ENCODE measurements at places on chromosomes 4 and X. TPM values are rescaled to one million over a fixed set of nuclear protein-coding genes. Genes with fewer than 3 reads are reported as not detected.
A peak's percentile ranks its signal among the peaks of the same experiment; 100 is the strongest.

- DNase-seq = no peak
Measured at GRCh38 chr4:155008389-155008788, 200.0 kb upstream of the NPY2R start.

- DNase-seq = no peak
Measured at GRCh38 chr4:1767061-1767769, 25.9 kb upstream of the FGFR3 start.

- no peak for DNase-seq
Measured at GRCh38 chrX:9953396-9953795, 13.8 kb upstream of the CLDN34 start.

The MAP3K15 gene
- total RNA-seq = under 0.01 TPM

- DNase-seq = no peak
Measured at GRCh38 chr4:11051181-11051580, 366.6 kb upstream of the CLNK start.

The GYPE gene
- total RNA-seq = 1.3 TPM

The ANK2 gene
- 95.1 TPM for total RNA-seq

DNA sequence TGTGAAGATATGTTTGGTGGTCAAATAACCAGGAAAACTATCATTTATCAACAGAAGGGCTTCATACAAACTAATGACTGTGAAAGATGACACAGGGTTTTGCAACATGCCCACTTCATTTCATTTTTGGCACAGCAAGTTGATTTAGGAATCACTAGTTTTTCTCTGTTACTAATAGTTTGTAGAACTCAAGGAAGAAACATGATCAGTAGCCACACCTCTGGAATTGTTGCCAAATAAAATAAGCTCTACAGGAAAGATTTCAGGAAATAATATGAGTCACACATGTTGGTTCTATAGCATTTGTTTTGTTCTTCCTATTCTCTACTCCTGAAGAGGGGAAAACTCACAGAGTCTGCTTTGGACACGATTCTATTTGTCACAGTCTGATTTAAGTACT, 255.4 kb downstream of the TLL1 start:
- peak; percentile 52 for DNase-seq

GRCh38 chr4:132502096-132502552, 647.0 kb upstream of the PCDH10 start:
- no peak for DNase-seq

- DNase-seq = no peak
Measured at GRCh38 chrX:115178473-115178872, 10.7 kb upstream of the RBMXL3 start.

The ARX gene
- total RNA-seq = not detected

DNA sequence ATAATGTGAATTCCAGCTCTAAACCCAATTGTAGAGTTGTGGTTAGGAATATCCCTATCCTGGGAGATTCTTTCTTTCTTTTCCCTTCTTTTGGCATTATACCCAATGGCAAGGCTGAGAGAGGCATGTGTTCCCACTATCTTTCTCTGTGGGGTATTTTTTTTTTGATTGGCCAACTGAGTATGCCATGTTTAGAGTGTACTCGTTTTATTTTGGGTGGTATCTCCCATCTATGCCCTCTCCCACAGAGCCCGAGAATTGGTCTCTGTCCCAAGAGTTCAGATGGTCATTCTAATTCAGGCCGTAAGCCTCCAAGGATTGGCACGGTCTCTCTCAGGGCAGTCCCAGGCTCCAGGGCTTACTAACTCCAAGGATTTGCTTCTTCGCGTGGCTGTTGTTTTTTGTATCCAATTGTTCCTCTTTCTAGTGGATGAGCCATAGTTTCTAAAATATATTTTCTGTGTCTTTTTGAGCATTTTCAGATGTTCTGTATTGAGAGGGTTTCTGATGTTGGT, 198.8 kb downstream of the SLC4A4 start:
- peak; percentile 37 for DNase-seq

The ADGRG2 gene
- under 0.01 TPM for total RNA-seq

DNA sequence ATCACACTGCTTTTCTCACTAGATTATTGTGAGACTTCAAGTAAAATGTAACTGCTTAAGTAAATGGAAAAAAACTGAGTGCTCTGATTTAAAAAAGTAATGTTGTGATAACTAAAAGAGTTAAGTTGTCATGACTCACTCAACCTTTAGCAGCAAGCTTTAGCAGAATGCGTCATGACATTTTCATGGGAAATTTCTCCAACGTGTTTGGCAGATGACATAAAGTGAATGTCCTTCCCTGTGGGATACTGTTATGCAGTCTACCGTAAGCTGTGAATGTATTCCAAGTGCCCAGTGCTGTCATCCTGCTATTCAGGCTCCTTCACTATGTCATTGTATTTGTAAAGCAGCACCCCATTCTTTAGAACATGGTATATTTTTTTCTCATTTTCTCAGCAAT, 136.2 kb downstream of the CPXCR1 start:
- DNase-seq = no peak

The CXorf49 gene
- total RNA-seq = not detected

- no peak for DNase-seq
Measured at GRCh38 chr4:6132716-6133115, 67.6 kb downstream of the JAKMIP1 start.

GRCh38 chr4:32268863-32269262, 1548.7 kb downstream of the PCDH7 start:
- peak; percentile 28 for DNase-seq

The IL2RG gene
- total RNA-seq = not detected

DNA sequence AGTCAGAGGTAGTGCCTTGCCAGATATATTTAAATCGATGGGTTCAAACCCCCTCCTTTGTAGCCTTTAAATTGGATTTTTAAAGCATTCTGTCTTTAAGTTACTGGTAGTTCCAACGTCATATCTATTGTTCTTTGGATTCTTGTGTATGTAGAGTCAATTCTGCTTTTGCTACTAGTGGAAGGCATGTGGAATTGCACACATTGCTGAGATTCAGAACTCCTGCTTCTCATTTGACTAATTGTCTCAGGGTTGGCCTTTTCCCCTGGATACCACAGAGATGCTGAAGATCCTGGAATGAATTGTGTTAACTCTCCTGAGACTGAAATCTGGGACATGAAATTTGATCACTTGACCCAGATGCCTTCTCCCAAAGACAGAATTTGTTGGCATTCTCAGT, 328.3 kb upstream of the RPS6KA3 start:
- DNase-seq = peak; percentile 34

The VEGFD gene
- 2.0 TPM for total RNA-seq

The NDUFA1 gene
- total RNA-seq = 80.4 TPM

GRCh38 chrX:51894697-51895336, 1.4 kb downstream of the MAGED1 start:
- DNase-seq = peak; percentile 42

The PPP1R3F gene
- 10.8 TPM for total RNA-seq

GRCh38 chrX:8981723-8982122, 52.2 kb downstream of the FAM9B start:
- no peak for DNase-seq

The HPRT1 gene
- 23.0 TPM for total RNA-seq

The DUSP21 gene
- total RNA-seq = not detected

The ANXA5 gene
- total RNA-seq = 481 TPM

- peak; percentile 65 for DNase-seq
Measured at GRCh38 chr4:40140196-40140595, 56.6 kb upstream of the RHOH start.

DNA sequence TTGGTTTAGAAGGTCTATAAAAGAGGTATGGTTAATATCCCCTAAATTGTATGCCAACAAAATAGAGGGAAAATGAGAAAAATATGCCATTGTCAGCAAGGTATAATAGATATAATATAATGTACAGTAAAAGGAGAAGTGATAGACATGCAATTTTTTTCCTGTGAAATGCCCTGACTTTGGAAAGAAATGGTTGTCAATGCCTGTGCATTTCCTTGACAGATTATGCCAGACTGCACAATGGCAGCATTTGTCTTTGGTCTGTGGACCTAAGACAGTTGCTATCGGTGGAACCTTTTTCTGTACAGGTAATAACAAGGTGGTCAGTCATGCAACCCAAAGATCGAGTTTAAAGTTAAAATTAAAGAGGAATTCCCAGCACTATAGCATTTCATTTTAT, 301.7 kb downstream of the CFAP299 start:
- DNase-seq = no peak

DNA sequence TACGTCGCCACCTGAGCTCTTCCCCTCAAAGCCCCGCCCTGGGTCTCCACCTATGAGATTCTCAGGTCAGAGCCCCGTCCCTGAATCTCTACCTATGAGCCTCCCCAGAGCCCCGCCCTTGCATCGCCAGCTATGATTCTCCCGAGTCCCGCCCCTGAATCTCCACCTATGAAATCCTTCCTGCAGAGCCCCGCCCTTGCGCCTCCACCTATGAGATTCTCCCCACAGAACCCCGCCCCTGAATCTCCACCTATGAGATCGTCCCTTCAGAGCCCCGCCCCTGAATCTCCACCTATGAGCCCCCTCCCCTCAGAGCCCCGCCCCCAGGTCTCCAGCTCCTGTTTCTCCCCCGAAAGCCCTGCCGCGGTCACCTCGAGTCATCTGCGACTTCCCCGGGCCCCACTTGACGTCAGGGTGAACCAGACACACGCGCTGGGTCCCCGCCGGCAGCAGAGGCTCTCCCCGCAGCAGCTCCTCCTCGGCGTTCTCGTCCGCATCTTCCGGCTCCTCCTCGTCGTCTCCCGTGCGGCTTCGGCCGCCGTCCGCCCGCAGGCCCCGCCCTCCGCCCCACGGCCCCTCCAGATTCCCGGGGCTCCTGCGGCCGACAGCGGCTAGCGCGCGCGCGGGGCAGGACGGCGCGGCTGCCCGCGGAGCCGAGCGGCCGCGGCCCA, 393 bp downstream of the GTPBP6 start:
- peak; percentile 97 for DNase-seq

DNA sequence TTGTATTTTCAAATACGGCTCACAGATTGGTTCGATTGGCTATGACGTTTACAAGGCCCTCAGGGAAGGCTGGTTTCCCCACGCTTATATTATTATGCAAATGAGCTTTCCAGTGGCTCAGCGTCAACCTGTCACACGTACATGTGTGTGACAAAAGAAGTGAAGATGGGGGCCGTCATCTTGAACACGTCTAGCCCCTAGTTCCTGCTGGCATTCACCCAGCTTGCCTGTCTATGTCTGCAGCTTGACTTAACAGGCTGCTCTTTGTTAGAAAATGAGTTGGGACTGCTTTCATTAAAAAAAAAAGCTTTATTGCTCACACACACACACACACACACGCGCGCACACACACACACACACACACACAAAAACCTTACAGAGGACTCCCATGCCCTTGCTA, 283.6 kb upstream of the CTSO start:
- DNase-seq = no peak

GRCh38 chr4:166657261-166657660, 577.0 kb downstream of the SPOCK3 start:
- no peak for DNase-seq

- no peak for DNase-seq
Measured at GRCh38 chrX:30483996-30484395, 93.6 kb downstream of the TASL start.

The TCP11X2 gene
- total RNA-seq = not detected

The SPP1 gene
- total RNA-seq = 0.26 TPM

The MAEA gene
- total RNA-seq = 37.2 TPM

The PABPC4L gene
- total RNA-seq = 0.77 TPM

The CDKL2 gene
- total RNA-seq = 2.3 TPM

The RAI2 gene
- total RNA-seq = 1.3 TPM

GRCh38 chr4:183287677-183288076, 32.4 kb downstream of the CLDN22 start:
- no peak for DNase-seq

DNA sequence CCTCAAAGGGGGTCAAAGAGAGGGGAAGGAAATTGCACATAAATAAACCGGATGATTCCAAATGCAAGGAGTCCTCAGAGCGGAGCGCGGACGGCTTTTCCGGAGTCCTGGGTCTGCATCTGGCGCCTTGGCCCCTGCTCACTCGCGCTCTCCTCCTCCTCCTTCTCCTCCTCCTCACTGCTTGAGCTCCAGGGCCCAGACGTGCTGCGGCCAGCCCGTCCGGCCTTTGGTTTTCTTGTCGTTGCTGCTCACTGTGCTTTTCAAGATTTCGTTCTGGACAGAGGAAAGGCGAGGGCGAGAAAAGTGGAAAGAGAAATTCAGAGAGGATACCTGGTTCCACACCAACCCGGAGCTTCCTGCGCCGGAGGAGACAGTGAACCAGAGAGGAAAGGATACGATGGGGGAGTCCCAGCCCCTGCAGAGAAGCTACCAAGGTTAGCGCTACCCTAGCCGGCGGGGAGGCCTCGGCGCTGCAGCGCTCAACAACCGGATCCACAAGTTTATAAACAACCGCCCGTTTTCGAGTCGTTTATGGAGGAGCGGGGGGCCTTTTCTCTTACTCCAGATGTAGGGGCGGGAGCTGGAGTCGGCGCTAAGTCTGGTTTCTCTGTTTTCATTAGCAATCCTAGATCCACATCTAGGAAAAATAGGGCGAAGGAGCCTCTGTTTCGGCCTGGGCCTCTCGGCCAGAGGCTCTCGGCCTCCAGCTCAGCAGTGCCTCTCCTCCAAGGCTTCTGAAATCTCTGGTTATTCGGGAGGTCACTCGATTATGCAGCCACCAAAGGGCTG, 2.7 kb downstream of the HAND2 start:
- DNase-seq = no peak

DNA sequence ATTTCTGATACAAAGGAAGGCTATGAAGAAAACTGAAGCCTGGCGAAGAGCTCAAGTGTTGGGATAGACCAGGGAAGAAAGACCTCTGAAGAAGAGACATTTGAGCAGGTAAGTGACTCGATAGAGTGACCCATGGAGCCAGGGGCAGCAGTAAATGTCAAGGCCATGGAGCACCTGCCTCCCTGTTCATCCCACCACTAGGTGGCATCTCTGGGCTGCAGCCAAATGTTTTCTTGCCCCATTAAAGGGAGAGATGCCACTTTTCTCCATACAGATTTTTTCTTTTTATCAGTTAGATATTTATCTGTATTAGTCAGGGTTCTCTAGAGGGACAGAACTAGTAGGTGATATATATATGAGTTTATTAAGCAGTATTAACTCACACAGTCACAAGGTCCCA, 4.9 kb upstream of the ZNF81 start:
- peak; percentile 20 for DNase-seq

The MGARP gene
- 12.3 TPM for total RNA-seq

The GAGE12H gene
- total RNA-seq = not detected

The NHSL2 gene
- total RNA-seq = 4.1 TPM

DNA sequence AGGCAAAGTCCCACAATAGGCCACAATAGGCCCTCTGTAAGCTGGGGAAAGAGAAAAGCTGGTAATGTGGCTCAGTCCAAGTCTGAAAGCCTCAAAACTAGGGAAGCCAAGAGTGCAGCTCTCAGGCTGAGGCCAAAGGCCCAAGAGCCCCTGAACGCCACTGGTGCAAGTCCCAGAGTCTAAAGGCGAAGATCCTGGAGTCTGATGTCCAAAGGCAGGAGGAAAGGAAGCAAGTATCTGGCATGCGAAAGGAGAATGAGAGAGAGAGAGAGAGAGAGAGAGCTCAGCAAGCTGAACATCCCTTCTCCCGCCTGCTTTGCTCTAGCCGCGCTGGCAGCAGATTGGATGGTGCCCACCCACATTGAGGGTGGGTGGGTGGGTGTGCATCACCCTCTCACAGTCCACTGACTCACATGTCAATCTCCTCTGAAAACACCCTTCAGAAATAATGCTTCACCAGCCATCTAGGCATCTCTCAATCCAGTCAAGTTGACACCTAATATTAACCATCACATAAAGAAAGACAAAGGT, 30.9 kb upstream of the ELF2 start:
- DNase-seq = no peak

The GK gene
- 44.4 TPM for total RNA-seq

The ZIC3 gene
- not detected for total RNA-seq

The GAGE2A gene
- total RNA-seq = not detected

The JAKMIP1 gene
- total RNA-seq = not detected

The CENPE gene
- total RNA-seq = 1.5 TPM

The SERTM2 gene
- total RNA-seq = under 0.01 TPM
